ENCODE measurements at places on chromosomes 12 and 14. TPM values are rescaled to one million over a fixed set of nuclear protein-coding genes. Genes with fewer than 3 reads are reported as not detected.

TMCC3 gene
- 30.9 TPM for total RNA-seq

KRT2 gene
- total RNA-seq, result not detected

SMIM41 gene
- not detected for total RNA-seq

EML5 gene
- total RNA-seq, result not detected

AQP2 gene
- total RNA-seq, result not detected

GZMH gene
- not detected for total RNA-seq

SMARCC2 gene
- 42.2 TPM for total RNA-seq

SLC22A17 gene
- 8.5 TPM for total RNA-seq

EID3 gene
- total RNA-seq, result 4.1 TPM

HOXC10 gene
- not detected for total RNA-seq

NRL gene
- total RNA-seq, result 0.45 TPM

HOXC13 gene
- total RNA-seq, result not detected
